ENCODE measurements at places on chromosomes 13 and 19.

DNA sequence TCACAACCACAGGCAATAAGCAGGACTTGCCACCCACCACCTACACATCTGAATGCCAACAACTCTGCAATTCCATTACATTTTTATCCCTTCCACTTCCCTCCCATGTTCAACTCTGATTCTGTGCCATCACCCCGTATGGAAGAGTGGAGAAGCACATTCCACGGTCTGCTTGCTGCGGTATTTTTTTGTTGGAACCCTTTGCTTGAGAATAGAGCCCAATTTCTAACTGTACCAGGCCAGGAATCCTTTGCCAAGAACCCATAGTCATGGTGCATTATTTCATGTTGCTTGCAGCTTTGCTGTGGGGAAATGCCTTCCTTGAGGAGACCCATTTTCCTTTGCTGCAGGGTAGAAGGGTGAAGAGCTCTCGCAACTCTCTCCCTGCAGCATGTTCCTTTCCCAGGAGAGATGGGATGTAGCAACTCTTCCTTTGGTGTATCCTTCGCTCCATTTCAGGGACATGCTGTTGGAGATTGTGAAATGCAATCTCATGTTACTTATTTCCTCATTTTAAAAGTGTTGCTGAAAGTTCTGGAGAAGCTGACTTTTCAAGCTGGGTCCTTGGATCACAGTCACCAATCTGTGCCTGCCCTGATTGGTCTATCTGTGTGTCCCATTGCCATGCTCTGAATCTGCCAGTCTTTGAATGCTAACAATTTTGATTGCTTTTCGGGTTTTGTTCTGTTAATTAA is 69.8 kb upstream of the STARD13 start:
- DNase-seq: peak; percentile 26

DNA sequence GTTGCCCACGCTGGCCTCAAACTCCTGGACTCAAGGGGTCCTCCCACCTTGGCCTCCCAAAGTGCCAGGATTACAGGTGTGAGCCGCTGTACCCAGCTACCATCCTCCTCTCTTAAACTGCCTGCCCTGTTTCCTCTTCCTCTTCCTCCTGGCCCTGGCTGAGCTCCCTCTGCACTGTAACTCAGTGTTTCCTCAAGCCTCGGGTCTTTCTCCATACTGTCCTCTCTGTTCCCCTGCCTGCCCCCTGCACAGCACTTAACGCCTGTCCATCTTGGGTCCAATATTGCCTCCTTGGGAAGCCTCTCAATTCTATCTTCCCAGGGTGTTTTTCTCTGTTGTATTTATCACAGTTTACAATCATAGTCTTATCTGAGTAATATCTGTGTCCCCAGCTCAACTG is 6.1 kb downstream of the LIPE start:
- DNase-seq: no peak

- DNase-seq: peak; percentile 86
Measured at GRCh38 chr13:30341815-30342570, 34.6 kb upstream of the KATNAL1 start.

DNA sequence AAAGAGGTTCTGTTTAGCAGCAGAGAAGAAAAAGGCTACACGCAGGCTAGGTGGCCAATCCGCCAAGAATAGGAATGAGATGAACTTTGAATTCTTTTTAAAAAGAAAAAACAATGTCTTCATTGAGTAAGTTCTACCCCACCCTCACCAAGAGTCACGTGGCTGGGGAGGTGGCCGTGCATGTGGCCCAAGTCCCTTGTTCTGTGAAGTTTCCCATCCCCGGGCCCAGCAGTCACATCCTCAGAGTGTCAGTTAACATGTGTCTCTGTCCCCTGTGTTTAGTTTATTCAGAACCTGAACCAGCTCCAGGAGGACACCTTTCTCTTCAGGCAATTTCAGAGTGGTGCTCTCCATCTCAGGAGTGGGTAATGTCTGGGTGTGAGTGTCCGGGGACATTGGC is 57.1 kb upstream of the MCF2L start:
- DNase-seq: no peak

GRCh38 chr13:37984357-37984756 is 114.8 kb upstream of the TRPC4 start:
- DNase-seq: no peak

DNA sequence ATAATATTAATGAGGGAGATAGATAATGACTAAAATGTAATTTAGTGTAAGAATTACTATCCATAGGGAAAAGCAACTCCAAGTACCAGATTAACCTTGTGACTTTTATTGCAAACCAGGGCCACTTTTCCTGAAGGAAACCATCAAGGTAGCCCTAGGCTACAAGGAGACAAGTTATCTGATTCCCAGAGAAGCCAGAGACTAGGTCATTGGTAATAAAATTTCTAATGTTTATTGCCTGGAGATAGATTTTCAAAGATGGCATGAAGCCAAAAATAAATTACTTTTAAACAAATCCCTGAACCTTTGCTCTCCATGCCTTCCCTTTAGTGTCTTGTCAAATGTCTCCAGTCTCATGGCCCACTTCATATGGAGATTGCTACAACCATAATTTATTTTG is 610.1 kb upstream of the SLC10A2 start:
- DNase-seq: no peak

DNA sequence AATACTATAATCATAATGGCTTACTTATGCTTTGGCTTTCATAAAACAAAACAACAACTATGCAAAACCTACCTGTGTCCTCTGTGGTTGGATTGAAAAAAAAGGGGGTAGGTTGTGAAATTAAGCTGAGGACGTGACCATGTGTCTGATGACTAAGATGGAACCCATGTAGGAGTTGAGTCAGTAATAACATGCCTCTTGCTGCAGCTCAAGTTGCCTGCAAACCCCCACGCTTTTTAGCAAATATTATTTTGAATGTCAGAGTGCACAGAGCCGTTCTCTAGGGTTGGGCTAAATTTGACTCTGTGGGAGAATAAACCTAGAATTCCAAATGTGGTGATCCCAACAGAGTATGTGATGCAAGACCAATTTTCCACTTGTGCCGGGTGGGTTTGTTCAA is 209.3 kb downstream of the KCNRG start:
- DNase-seq: no peak

DNA sequence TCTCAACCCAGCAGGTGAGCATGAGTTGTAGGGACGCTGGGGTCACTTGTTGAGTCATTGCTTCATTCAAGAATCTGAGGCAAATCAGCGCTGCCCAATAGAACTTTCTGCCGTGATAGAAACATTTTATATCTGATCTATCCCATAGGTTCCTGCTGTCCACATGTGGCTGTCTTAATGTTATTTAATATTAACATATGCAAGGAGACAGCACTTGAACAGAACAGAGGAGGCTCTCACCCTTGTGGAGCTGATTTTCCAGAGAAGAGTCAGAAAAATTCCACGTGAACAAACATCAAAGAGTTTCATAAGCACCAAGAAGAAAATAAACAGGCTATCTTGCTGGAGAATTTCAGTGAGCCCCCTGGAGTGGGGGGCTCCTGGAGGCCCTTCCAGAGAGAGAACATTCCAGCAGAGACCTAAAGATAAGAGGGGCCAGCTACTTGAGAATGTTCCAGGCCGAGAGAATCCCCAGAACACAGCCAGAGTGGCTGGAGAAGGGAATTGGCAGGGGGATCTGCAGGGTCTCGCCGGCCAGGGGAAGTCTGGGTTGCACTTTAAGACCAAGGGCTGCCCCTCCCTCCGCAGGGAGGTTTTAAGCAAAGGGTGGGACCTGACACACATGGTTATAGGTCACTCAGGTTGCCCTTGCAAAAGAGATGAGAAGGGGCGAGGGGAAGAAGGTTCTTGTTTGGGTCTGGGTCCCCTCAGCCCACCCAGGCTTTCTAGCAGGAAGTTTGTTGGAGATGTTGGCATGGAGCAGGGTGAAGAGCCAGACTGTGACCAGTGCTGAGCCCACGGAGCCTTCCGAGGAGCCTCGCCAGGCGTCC is 135.7 kb downstream of the CRYL1 start:
- no peak for DNase-seq

GRCh38 chr13:58302349-58302748 is 670.8 kb downstream of the PCDH17 start:
- DNase-seq: no peak

GRCh38 chr19:9986787-9987281 is 23.5 kb downstream of the COL5A3 start:
- peak; percentile 92 for DNase-seq

DNA sequence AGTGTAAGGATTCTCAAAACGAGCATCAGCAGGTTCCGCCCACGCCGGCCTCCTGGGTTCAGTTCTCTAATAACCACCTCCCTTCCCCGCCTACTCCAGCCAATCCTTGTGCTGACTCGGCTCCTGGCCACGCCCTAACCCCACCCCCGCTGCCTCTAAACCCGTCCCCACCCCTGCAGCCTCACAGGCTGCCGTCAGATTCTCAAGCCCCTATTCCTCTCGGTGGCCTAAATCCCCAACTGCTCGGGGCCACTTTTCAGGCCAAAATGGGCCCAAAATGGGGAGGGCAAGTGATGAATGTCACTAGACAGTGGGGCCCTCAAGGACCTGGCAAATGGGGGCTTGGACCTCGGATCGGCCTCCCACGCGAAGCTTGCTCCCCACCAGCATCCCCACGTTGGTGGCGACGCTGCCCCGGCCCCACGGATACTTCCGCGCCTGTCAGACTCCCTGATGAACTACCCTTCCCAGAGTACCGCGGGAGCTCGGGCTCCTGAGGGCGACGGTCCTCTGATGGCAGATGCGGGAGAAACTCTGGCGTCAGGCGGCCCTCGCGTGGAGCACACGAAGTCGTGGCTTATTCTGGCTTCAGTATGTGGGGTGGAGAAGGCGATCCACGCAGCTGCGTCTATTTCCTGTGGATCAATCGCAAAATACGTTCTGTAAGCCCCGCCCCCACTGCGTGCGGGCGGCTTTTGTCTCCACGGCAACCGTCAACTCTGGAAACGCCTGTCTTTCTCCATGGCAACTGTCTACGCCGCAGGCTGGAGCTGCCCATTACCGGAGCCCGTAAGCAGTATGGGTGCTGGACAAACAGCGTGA is 24.8 kb downstream of the ZNF473 start:
- peak; percentile 54 for DNase-seq

GRCh38 chr13:67299072-67299635 is 69.0 kb upstream of the PCDH9 start:
- DNase-seq: peak; percentile 18

GRCh38 chr13:71861769-71862458 is 5.1 kb downstream of the DACH1 start:
- no peak for DNase-seq

DNA sequence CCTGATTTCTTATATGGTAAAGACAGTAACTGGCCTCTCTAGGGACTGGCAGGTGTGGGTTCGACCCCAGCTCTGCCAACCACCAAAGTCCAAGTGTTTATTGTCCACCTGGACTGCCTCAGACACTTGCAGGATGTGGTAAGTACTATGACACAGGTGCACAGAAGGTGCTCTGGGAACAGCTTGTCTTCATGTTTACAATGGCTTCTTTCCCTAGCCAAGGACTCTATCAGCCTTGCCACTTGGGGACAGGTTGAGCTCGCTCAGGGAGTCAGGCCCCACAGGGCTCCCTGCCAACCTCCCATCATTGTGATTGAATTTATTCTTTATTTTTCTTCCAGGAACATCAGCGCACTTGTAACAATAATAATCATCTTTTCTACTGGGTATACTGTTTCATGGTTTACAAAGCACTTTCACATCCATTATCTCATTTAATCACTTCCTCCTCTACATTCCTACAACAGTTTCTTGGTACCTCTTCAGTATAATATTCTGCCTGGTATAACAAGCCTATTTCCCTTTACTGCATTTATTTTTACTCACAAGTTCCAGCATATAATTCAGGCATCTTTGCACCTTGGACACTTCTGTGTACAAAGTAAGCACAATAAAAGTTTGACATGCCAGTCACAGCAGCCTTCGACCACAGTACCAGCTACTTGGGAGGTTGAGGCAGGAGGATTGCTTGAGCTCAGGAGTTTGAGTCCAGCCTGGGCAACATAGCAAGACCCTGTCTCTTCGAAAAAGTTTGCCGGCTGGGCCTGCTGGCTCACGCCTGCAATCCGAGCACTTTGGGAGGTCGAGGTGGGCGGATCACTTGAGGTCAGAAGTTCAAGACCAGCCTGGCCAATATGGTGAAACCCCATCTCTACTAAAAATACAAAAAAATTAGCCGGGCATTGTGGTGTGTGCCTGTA is 24.2 kb upstream of the GATAD2A start:
- no peak for DNase-seq

GRCh38 chr19:55339105-55339888 is at the start of gene KMT5C:
Gene KMT5C, plus strand, starts transcription at chr19:55339876. Its CDS starts 2,061 bp downstream, at chr19:55341937.
- peak; percentile 100 for DNase-seq

DNA sequence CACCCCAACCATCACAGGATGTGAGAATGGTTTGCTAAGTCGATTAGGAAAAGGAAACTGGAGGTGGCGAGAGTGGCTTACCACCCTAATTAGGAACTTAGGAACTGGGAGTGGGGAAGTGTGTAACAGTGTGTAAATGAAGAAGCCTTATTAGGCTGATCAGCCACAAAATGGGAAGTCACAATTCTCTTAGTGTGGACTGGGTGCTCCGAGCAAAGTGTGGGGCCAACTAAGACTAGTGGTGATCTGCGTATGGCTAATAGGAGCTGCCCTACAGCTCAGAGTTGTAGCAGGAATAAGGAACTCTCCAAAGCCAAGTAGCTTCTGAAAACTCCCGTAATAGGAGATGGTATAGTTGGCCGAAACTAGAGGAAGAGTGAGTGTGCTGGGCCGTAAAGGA is 7.6 kb downstream of the SIGLEC11 start:
- no peak for DNase-seq

- no peak for DNase-seq
Measured at GRCh38 chr19:18415178-18415867, 3.9 kb upstream of the SSBP4 start.

DNA sequence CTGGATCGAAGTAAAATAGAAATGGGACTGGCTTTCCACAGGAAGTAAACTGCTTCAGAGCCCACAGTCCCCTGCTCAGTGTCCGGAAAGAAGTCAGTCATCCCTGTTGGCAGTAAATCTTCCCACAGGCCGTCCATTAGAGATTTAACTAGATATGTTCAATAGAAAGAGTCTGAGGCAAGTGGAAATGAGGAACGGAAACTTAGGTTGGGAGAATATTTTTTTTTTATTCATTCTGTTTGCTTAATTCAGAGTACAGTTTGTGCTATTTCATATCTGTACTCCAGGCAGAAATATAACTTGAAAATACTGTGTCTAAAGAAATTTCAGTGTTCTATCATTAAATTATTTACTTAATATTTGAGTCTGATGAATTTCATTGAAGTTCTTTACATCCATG is 22.7 kb downstream of the SLC25A15 start:
- DNase-seq: no peak

DNA sequence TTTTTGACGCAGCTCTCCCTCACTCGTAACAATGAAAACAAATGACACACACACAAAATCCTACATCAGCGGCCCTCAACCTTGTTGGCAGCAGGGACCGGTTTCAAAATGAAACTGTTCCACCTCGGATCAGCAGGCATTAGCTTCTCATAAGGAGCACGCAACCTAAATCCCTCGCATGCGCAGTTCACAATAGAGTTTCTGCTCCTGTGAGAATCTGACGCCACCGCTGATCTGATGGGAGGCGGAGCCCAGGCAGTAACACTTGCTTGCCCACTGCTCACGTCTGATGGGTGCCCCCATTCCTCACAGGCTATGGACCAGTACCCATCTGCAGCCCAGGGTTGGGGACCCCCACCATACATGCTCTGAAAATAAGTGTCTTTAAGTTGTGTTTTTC is 43.4 kb downstream of the DHRS12 start:
- DNase-seq: no peak

Measured in GM04503 (cell line).